Cardiac ventricle fibroblast (primary cell): ENCODE measurements at places on chromosomes 4 and X. TPM values are rescaled to one million over a fixed set of nuclear protein-coding genes. Genes with fewer than 3 reads are reported as not detected.

The GNRHR gene
- total RNA-seq, result not detected in 2 replicates

The FGFR3 gene
- 0.19 and 0.24 TPM in 2 replicates for total RNA-seq

The RXFP1 gene
- 0.24 and 0.37 TPM in 2 replicates for total RNA-seq

The SSX4 gene
- not detected in 2 replicates for total RNA-seq

The UGT2A1 gene
- total RNA-seq, result not detected in 2 replicates

The ZDHHC15 gene
- 0.06 and 0.10 TPM in 2 replicates for total RNA-seq

The RHOXF2B gene
- not detected in 2 replicates for total RNA-seq
